ENCODE measurements at places on chromosomes 6 and 20.

GRCh38 chr6:52361414-52361944 is 472 bp upstream of the PAQR8 start:
- DNase-seq, result peak; percentile 51

GRCh38 chr6:12602951-12603672 is 113.5 kb upstream of the PHACTR1 start:
- DNase-seq, result no peak

- DNase-seq, result no peak
Observed at GRCh38 chr20:53316206-53316937, 277.3 kb downstream of the ZNF217 start.

DNA sequence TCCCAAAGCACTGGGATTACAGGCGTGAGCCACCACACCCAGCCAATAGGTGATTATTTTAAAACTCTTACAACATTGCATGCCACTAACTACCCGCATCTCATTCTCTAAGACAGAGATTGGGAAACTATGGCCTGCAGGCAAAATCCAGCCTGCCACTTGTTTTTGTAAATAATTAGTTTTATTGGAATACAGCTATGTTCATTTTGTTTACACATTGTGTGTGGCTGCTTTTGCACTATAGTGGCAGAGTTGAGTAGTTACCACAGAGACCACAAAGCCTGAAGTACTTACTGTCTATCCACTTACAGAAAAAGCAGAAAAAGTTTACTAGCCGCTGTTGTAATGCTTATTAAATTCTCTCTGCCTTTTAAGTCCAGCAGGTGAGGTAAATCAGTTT is 16.4 kb upstream of the PKIG start:
- no peak for DNase-seq

DNA sequence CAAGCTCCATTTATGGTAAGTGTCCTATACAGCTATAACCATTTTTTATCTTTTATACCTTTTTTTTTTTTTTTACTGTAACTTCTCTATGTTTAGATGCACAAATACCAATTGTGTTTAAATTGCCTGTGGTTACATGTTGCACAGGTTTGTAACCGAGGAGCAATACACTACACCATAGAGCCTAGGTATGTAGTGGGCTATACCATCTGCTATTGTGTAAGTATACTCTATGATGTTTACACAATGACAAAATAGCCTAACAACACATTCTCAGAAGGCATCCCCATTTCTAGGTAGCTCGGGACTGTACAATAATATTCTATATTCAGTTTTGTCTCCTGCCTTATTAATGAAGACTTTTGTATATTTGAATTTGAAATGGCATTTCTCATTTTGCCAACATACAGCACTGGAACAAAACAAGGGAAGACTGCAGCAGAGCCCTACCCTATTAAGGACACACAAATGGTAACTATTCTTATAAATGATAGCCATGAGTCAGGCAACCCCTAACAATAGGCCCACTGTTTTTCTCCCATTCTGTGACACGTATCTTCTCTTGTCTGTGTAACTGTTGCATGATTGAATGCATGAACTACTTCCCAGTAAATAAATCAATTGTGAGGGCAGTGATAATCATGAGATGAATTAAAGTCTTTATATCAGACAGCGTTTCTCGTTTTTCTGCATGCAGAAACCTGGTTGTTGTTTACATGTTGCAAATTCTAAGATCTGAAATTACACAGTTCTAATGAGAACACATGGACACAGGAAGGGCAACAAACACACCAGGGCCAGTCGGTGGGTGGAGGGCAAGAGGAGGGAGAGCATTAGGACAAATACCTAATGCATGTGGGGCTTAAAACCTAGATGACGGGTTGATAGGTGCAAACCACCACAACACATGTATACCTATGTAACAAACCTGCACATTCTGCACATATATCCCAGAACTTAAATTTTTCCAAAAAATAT is 173.9 kb downstream of the EPM2A start:
- DNase-seq, result no peak

DNA sequence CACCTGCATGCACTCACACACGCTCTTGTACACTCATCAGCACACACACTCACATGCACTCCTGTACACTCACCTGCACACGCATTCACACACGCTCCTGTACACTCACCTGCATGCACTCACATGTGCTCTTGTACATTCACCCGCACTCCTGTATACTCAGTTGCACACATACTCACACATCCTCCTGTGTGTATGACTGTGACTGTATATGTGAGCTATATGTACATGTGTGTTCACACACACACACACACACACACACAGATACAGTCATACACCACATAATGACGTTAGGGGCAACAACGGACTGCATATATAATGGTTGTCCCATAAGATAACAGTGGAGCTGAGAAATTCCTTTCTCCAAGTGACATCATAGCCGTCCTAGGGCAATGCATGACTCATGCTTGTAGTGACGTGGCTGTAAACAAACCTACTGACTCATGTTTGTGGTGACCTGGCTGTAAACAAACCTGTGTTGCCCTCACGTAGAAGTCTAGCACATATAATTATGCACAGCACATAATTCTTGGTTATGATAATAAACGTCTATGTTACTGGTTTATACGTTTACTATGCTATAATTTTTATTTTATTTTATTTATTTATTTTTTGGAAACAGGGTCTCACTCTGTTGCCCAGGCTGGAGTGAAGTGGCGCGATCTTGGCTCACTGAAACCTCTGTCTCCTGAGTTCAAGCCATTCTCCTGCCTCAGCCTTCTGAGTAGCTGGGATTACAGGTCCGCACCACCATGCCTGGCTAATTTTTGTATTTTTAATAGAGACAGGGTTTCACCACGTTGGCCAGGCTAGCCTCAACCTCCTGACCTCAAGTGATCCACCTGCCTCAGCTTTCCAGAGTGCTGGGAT is 22.8 kb upstream of the TAF4 start:
- DNase-seq, result peak; percentile 63

DNA sequence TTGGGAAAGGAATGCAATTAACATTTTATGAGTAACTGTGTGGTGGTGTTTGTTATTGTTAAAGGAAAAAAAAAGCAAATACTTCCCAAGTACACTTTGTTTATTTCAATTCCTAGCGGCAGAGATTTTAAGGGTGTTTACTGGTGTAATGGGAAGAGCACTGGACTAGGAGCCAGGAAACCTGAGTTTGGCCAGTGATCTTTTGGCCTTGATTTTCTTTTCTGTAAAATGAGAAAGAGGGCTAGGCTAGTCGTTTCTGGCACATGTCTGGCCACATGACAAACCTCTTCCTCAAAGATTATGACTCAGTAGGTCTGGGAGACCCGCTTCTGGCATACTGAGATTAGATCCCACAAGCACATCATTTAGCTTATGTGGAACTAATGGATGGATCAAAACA is 428.1 kb upstream of the NOX3 start:
- DNase-seq, result no peak

DNA sequence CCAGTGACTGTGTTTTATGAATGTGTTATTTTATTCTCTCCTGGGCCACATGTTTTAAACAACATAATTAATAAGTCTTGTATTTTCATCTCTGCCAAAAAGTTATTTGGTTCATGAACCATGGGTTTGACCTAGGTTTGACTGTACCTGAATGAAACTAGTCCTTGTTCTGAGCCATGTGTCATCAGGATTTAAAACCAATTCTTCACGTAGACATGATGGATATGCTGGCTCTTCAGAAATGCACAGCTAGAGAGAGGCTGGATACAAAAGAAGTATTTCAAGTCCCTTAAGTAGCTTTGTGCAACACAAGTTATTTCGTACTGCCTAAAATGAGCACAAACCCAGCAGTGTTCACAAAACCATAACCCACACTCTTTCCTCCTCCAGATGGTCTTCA is 116.1 kb downstream of the IBTK start:
- no peak for DNase-seq

GRCh38 chr6:21739838-21740237 is 146.3 kb downstream of the SOX4 start:
- peak; percentile 70 for DNase-seq

DNA sequence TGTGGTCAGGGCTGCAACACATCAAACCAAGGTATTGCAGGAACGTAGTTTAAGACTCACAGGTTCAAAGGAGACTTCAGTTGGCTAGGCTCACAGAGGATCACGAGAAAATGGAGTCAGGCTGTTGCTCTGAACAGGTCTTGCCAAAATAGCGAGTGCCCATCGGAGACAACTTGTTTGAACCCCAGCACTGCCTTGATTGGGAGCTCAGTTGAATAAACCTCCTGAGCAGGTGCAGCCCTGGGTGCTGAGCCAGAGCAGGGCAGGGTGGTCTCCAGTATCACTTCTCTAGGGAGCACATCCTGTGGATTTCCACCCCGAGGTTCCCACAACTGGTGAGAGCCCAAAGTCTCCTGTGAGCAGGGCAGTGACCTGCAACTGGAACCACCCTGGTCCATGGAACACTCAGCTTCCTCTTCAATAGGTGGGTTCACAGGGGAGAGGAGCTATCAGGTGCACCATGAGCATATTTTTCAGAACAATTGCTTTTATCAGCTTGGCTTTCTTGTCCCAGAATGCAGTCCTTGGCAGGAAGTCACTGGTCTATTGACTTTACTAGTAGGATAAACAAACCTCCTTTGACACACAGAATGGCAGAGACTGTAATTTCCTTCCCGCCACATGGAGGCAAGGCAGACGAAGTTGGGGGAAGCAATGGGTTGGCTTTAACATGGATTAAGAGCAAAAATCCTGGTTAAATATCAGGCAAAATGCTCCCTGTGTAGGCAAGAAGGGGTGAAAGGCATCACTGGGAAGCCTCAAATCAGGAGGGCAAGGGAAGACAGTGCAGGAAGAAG is 267.7 kb upstream of the FOXQ1 start:
- peak; percentile 44 for DNase-seq

DNA sequence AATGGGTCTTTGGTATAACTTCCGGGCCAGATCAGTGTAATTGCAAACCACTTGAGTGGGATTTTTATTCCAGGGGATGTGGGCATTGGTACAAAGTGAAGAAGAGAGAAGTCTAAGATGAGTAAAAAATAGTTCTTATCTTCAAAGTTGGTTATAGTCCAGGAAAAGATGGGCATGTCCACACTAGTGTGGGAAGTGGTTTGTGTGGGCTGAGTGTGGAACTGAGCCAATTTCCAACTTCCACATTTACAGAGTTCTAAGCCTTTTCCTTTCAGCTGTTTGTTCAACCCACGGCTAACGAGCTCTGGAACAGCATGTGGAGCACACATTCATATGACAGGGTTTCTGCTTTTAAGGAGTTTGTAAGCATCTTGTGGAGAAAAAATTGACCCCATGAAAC is 72.3 kb upstream of the IFNGR1 start:
- DNase-seq, result no peak

GRCh38 chr20:35739294-35740163 is 2.5 kb downstream of the RBM39 start:
- DNase-seq, result peak; percentile 45

- no peak for DNase-seq
Observed at GRCh38 chr20:37649676-37650370, 44.0 kb upstream of the CTNNBL1 start.

GRCh38 chr20:55417836-55418235 is 587.5 kb downstream of the CBLN4 start:
- DNase-seq, result no peak

DNA sequence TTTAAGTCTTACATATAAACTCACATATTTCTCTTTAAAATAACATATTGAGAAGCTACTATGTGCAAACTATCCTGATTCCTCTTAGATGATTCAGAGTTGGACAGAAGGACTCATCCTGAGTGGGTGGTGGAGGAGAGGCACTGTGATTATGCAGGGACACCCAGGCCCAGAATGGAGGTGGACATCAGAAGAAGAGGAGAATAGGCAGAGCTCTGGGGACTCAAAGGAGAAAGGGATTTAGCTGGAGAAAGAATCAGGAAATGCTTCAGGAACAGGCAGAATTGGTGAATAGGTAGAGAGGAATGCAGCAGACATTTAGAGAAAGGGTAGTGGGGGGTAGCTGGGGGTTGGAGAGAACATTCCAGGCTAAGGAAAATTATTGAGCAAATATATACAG is 17.4 kb downstream of the RCAN2 start:
- DNase-seq, result no peak

DNA sequence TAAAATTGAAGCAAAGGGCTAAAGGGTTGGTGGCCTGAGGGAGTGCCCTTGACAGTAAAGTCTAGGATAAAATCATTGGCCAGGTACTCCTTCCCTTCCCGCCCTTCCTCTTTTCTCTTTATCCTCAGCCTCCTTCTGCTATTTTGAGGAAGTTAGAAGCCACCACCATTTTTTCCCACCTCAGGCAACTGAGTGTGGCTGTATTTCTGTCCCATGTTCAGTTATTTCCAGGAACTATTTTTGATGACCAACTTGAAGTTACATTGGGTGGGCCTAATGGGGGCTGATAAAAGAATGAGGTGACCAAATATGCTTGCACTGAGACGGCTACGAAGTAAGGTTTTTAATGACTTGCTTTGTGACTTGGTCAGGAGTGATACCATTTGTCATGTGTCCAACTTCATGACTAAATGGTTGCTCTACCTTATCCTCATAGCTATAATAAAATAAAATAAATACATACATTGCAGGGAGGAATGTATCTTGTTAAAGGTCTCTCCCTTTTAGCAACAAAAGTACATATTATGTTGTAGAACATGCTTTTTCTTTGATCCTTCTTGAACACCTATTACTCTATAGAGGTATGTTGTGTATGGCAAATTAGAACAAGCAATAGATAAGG is 12.0 kb downstream of the PTPN1 start:
- no peak for DNase-seq

- no peak for DNase-seq
Observed at GRCh38 chr6:163757520-163757919, 343.0 kb downstream of the QKI start.

- DNase-seq, result no peak
Observed at GRCh38 chr6:12418946-12419345, 128.8 kb downstream of the EDN1 start.

GRCh38 chr20:8924539-8924938 is 144.3 kb upstream of the PLCB4 start:
- DNase-seq, result no peak

All from endodermal cell (in vitro differentiated cells).